COR-L47 (cell line): ENCODE measurements at places on chromosomes 16 and 17.

GRCh38 chr17:46061435-46061834, 62.4 kb downstream of the STH start:
- no peak for DNase-seq

- no peak for DNase-seq
Observed at GRCh38 chr16:87171723-87172122, 145.5 kb downstream of the C16orf95 start.

GRCh38 chr17:49681106-49681979, 3.4 kb upstream of the SPOP start:
- DNase-seq = no peak

DNA sequence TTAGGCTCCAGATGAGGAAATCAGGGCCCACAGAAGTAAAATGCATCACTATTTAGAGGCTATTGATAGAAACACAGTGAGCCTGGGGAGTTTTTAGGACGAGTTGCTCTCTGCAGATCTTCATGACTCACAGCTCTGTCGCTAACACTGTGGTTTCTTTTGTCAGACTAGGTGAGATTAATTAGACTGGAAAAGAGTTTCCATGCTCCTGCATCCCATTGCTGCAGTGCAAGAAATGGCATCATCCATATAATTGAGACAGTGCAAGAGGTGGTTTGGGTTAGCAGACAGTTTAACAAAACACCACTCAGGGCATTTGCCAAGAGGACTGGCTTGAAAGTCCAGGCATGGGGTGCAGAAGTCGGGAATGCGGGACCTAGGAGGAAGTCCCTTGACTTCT, 198.8 kb upstream of the CACNG5 start:
- no peak for DNase-seq

- DNase-seq = no peak
Observed at GRCh38 chr17:59526451-59526850, 39.0 kb upstream of the DHX40 start.

DNA sequence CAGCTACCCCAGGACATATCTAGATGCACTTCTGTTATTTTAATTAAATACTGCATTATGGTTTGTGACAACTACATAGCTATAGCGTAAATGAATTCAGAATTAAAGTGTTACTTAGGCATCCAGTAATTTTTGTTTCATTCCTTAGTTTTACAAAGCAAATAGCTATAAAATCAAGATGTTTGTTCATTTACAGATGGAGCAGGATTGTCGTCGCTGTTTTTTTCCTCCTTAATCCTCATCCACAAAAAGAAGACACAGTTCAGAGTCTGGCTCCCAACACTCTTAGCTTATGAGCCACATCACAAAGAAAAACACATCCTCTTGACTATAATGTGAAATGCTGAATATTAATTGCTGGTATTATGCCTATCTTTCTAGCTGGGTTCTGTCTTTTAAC, 43.7 kb downstream of the SNX11 start:
- DNase-seq = no peak

DNA sequence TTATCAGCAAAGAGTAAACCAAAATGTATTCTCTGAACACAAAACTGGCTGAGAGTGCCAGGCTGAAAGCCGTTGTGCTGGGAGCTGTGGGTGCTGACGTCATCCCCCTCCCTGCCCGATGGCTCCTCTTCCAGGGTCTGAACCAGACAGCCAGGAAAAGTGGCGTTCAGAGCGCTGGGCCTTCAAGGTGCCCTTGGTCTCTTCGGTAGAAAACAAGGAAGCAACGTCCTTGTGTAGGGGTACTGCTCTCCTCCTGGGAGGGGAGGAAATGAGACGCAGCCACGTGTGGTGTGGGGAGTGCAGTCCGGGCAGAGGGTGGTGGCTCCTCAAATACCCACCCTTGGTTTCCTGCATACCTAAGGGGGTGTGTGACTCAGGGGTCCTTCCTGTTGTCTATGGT, 394.7 kb downstream of the SEC14L1 start:
- DNase-seq = no peak

GRCh38 chr16:49928176-49929041, 72.5 kb upstream of the ZNF423 start:
- no peak for DNase-seq

GRCh38 chr17:73474370-73474988, 162.7 kb upstream of the CDC42EP4 start:
- DNase-seq = peak; percentile 80

DNA sequence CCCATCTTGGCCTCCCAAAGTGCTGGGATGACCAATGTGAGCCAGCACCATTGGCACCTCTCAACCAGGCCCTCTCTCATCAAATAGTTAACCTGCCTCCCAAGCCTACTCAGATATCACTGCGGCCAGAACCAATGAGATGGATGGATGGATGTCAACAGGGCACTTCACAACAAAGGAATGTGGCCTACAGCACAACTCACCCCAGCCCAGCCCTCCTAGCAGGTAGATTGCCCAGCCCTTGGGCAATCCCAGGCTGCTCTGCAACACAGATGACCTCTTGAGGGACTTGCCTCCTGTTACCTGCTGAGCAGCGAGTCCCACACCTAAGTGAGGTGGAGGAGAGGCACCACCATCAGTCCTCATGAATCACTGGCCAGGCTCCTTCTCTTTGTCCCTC, 22.6 kb upstream of the KIFC3 start:
- no peak for DNase-seq

- DNase-seq = no peak
Observed at GRCh38 chr16:49469311-49469670, 95.7 kb downstream of the C16orf78 start.
